ENCODE measurements at places on chromosomes 6 and 20.
A peak's percentile ranks its signal among the peaks of the same experiment; 100 is the strongest.

GRCh38 chr6:49264909-49265308 lies 198.1 kb downstream of the MMUT start:
- no peak for DNase-seq

DNA sequence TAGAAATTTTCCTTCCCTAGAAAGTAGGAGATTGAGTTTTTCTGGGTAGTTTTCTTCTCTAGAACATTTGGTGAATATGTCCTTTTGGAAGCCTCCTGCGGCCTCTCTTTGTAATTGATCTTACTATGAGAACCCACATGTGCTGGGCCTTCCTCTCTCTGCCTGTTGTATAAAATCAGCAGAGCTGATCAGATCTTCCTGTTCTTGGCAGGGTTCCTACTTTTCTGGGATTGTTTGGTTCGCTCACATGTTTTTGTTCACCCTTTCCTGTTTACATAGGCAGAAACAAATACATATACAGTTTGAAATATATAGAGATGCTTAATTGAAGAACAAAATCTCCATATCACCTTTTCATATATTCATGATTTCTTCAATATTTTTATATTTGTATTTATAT lies 57.8 kb downstream of the IL22RA2 start:
- DNase-seq: no peak

DNA sequence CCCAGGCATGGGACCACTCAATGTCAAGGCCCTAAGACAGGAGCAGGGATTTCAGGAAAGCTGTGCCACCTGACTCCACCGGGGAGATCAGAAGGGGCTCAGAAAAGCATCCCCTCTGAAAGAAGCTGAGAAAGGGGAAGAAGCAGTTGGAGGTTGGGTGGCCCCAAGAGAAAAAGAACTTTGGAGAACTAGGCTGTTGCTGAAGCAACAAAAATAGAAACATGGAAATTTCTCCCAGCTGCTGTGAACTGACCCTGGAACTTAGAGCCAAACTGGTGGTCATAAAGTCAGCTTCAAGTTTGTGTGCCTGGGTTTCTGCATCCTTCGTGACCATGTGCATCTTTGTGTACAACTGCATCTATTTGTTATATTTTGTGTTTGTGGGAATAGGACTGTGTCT lies 534.5 kb downstream of the MAFB start:
- no peak for DNase-seq

DNA sequence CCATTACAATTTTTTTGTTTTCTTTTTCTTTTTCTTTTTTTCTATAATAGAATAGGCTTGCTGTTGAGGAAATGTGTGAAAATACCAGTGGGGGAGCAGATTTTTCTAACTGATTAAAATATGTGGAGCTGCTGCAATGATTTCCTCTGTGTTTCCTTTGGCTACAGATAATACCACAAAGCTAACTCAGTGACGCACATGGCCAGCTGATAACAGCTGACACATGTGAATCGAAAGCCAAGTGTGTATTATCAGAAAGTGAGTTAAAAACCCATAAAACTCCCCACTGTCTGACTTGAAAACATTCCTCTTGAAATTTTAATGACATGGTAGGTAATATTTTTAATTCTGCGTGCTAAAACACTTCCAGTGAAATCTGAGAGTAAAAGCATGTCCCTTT lies 70.8 kb upstream of the AHI1 start:
- DNase-seq: no peak

- no peak for DNase-seq
Measured at GRCh38 chr6:53724501-53724900, 58.9 kb upstream of the KLHL31 start.

DNA sequence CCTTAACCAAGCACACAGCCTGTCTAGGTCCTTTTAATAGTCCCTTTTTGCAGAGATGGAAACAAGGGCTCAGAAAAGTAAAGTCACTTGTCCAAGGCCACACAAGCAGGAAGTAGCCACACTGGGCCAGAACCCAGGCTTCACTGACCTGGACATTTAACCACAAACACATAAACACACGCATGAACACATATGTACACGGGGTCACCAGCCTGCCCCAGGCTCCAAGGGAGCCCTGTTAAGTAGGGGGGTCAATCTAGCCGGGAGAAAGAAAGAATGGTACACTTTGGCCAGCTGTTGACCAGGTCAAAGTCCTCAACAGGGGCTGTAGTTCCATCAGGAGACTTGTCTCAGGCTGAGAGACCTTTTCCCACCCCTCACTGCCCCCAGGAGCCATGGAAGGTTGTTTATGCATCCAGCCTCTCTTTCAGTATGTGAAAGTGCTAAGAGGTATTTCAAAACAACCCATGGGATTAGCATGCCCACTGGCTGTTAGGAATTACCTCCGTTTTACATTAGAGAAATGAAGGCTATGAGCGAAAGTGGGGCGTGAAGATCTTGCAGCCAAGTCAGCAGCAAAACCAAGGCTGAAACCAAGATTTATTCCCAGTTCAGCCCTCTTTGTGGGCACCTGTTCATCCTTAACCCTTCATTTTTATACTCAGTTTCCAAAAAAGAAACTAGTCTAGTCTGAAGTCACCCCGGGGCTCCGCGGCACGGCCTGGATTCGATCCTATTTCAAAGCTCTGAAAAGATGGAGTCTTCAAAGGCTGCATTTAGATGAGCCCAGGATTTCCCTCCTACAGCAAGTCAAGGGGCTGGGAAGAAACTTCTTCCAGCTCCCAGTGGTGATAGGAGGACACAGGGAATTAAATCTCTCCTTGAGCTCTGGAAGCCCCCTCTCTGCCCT lies 9.8 kb downstream of the SDC4 start:
- DNase-seq: no peak

DNA sequence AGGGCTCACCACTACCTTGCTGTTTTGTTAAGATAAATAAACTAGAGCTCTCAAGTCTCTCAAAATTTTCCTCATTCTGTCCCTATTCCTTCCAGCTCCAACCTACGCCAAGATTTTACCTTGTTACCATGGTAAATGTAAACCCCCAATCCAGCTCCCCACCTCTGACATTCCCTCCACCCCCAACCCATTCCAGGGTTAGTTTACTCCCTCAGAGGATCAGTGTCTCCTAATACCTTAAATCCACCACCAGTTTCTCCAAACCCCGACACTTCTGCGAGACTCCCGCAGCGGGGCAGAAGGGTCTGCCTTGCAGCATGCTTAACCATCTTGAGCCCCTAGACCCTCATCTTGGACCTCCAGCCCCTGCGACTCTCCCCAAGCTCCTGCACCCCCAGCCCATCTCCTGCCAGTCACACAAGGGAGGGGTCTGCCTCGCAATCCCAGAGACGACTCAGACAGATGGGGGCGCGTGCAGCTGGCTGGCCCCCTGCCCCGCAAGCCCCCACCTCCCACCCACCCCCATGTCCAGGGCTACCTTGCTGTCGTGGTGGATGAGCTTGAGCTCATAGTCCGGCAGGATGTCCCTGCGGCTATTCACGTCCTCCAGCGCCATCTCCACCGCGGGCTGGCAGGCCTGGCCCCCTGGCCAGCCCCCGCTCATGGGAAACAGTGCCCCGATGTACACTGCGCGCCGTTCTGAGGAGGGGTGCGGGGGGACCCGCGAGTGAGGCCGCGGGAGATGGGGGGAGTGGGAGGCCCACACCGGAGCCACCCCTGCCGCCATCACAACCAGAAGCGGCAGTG lies 5.8 kb downstream of the GABBR1 start:
- no peak for DNase-seq

- DNase-seq: no peak
Measured at GRCh38 chr6:126720304-126720703, 380.4 kb downstream of the CENPW start.

GRCh38 chr6:111780393-111780792 lies 92.9 kb downstream of the FYN start:
- no peak for DNase-seq

GRCh38 chr6:101393829-101394251 lies 332 bp downstream of the GRIK2 start:
- peak; percentile 42 for DNase-seq

DNA sequence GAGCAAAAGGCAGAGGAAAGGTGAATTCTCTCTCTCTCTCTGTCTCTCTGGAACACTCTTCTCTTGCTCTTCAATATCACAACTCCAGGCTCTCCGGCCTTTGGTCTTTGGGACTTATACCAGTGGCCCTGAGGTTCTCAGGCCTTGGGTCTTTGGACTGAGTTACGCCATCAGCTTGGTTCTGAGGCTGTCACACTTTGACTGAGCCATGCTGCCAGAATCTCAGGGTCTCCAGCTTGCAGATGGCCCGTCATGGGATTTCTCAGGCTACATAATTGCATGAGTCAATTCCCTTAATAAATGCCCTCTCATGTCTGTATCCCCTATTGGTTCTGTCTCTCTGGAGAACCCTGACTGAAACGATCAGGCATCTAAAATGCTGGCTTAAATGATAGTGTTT lies 12.9 kb downstream of the BTN2A1 start:
- DNase-seq: no peak

DNA sequence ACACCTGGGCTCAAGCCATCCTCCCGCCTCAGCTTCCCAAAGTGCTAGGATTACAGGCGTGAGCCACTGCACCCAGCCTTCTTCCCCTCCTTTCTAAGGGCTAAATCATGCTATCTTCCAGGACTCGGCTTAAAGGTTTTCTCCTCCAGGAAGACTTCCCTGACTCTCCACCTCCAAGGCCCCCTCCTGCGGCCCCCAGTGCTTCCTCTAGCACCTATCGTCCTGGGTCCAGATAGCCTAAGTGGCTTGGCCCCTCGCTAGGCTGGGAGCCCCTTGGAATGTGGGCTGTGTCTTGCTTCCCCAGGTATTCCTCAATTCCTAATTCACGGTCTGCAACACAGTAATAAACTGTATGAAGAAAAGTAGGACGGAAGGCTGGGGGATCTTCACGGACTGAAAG lies 36.7 kb downstream of the PIM1 start:
- no peak for DNase-seq

GRCh38 chr20:34493646-34494045 lies 22.6 kb upstream of the DYNLRB1 start:
- no peak for DNase-seq

DNA sequence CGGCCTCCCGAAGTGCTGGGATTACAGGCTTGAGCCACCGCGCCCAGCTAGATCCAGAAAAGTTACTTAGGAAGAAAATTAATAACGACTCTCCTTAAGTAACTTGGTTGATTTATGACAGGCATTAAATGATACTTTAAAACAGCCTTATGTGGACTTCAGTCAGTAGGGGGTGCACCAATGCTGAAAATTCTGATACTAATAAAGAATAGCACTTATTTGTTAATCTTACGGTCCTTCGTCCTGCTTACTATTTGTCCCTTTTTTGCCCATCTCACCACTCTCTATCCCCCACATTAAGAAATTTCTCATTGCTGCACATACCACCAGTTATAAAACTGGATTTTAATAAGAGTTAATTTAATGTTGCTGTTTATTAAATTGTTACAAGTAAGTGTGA lies 12.7 kb upstream of the PRELID3B start:
- peak; percentile 11 for DNase-seq

- DNase-seq: no peak
Measured at GRCh38 chr6:110526726-110527125, 50.3 kb upstream of the SLC22A16 start.

DNA sequence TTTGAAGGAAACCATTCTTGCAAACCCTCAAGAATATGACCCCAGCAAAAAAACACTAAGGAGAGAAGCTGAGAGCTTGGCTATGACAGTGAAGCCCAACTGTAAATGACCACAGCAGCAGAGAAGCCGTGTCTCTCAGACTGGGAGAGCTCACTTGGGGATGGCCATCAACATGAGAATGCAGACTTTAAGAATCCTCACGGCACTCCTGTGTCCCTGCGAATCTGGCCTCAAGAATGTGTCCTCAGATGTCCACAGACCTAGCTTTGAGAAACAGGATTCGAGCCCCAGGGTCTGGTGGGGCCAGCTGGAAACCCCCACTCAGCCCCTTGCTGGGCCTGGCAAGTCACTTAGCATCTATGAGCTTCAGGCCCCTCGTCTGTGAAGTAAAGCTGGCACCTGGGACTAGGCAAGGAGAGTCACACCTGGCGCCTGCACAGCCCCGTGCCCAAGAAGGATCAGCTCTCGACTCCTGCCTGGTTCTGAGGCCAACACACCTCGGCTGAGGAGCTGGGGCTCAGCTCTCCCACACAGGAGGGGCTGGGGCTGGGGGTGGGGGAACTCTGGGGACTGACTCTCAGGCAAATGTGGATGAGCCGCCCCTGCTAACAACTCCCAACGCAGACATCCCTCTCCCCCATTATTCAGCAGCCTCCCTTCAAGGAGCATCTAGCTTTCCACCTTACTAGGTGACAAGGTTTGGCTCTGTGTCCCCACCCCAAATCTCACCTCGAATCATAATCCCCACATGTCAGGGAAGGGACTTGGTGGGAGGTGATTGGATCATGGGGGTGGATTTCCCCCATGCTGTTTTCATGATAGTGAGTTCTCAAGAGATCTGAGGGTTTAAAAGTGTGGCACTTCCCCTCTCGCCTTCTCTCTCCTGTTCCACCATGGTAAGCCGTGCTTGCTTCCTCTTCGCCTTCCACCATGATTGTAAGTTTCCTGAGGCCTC lies 97.7 kb downstream of the GRM4 start:
- DNase-seq: no peak

GRCh38 chr6:44245391-44245911 lies 1.4 kb upstream of the HSP90AB1 start:
- no peak for DNase-seq

- no peak for DNase-seq
Measured at GRCh38 chr6:166624275-166624674, 2.8 kb downstream of the RPS6KA2 start.

DNA sequence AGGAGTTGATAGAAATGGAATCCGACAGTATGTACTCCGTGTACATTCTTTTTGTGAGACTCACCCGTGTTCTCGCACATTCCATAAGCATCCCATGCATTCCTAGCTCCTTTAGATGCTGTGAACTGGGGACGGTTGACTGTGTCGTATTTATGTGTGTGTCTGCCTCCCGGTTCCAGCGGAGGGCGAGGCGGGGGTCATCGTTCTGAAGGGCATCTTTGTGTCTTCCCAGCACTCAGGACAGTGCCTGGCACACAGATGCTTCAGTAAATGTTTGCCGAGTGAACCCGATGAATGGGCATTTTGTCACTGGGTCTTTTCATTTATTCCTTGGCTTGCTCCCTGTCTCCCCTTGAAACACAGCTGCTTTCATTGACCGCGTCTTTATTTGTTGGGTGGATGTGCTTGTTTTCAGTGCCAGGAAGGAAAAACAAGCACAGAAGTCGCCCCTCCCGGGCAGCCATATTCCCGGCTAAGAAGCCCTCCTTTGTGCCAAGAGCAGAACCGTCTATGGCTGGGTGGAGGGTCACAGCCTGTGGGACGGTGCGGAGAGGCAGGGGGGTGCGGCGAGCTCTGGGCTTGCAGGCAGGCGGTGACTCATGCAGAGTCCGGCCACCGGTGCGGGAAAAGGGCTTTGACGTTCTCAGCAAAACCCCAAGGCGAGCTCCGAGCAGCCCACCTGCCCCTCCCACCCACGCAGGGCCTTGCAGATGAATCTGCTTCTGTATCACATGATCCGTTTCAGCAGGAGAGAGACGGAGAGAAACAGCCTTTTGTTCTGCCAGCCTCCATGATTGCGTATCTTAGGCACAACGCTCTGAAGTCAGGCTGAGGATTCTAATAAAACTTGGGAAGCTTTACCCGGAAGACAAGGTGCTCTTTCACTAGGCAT lies 11.2 kb upstream of the PSMG4 start:
- DNase-seq: peak; percentile 48

- no peak for DNase-seq
Measured at GRCh38 chr6:44078827-44079671, 48.2 kb downstream of the MRPL14 start.
